ENCODE measurements at places on chromosomes 5 and 9. TPM values are rescaled to one million over a fixed set of nuclear protein-coding genes. Genes with fewer than 3 reads are reported as not detected.

DNA sequence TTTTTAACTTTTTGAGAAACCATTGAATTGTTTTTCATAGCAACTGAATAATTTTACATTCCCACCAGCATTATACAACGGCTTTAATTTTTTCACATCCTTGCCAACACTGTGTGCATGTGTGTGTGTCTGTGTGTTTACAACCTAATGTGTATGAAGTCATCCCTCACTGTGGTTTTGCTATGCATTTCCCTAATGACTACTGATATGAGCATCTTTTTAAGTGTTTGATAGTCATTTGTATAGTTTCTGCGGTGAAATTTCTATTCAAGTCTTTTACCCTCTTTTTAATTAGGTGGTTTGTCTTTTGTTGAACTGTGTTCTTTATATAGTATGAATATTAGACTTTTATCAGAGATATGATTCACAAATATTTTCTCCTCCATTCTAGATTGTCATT, 263.1 kb upstream of the COX7C start:
- no peak for DNase-seq

GRCh38 chr9:76162086-76162730, 232.0 kb downstream of the RFK start:
- no peak for DNase-seq

- DNase-seq = no peak
Measured at GRCh38 chr5:171207256-171207847, 101.7 kb upstream of the TLX3 start.

- no peak for DNase-seq
Measured at GRCh38 chr9:127340721-127341120, 56.2 kb upstream of the SLC2A8 start.

DNA sequence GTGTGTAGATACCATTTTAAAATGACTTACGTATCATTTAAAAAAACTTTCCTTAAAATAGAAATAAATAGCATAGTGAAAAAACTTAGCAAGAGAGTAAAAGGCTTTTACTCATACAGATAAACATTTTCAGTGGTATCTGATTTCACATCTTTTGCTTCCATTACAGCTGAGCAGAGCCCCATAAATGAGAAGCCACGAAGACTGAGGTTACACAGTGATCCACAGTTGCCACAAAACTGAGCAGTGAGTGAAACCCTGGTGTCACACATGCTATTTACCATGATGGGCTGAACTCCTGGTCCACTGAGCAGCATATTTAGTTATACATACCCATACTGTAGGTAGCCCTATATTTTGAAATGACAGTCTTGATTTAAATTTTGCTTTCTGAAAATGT, 401.2 kb downstream of the KIAA0825 start:
- no peak for DNase-seq

DNA sequence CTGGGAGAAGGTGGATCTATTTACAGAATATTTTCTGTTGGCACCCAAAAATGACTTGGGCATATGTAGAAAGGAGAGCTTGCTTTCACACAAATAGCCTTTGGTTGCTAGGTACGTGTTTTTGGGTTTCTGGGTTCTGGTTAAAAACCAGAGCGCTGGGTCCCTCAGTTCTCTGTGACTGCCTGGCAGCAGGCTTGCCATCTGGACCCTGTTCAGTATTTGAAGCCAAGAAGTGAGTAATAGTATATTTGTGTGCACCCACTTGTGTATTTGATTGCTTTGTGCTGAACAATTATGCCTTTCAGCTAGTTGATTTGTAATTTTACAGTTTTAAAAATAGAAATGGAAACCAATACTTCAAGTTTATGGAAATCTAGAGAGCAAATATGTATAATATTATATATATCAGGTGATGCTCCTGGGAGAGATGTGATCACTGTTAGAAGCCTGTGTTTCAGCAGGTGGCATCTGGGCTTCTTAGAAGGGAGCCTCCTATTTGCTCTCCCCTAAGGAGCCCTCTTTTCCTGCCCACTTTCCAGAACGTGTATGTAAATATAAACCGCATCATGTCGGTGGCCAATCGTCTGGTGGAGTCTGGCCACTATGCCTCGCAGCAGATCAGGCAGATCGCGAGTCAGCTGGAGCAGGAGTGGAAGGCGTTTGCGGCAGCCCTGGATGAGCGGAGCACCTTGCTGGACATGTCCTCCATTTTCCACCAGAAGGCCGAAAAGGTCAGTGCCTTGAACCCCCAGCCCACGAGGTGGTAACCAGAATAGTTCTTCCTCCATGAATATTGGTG, 153.6 kb downstream of the TRIO start:
- DNase-seq = no peak

DNA sequence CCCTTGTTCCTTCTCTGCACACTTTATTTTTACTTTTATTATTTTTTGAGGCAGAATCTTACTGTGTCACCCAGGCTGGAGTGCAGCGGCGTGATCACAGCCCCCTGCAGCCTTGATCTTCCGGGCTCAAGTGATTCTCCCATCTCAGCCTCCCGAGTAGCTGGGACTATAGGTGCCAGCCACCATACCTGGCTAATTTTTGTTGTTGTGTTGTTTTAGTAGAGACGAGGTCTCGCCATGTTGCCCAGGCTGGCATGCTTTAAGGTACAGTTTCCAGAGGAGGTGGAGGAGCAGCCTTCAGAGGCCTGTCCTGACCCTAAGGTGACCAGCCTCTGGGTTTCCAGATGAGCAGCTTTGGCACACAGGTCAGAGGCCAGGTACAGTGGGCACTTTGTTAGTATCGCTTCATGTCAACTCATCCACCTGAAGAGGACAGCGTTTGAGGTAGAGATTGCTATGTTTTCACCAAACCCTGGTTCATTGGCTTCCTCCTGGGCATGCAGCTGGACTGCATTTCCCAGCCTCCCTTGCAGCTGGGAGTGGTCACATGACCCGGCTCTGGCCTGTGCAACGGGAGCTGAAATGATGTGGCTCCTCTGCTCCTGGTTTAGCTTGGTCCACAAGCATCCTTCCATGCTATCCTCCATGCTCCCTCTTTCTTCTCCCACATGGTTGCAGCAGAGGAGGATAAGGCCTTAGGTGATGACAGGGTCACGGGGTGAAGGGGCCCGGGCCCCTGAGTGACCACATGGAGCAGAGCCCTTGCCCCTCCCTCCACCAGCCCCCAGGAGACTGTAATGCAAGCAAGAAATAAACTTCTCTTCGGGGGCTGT, 139.3 kb upstream of the IER5L start:
- no peak for DNase-seq

DNA sequence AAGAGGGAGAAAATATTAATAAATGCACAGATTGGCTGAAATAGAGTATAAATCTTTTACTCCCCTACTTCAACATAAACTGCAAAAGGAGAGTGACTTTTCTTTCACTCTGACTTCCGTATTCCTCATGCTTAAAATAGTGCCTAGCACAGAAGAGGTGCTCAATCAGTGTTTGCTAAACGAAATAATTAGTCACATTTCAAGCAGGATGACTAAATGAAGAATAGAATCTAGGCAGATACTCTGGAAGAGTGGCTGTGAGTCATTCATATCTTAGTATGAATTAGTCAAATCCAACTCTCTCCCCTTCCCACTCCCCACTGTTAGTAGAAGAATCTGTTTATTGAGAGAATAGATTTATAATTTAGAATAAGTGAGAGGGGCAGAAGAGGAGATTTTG, 4.8 kb downstream of the CD274 start:
- no peak for DNase-seq

DNA sequence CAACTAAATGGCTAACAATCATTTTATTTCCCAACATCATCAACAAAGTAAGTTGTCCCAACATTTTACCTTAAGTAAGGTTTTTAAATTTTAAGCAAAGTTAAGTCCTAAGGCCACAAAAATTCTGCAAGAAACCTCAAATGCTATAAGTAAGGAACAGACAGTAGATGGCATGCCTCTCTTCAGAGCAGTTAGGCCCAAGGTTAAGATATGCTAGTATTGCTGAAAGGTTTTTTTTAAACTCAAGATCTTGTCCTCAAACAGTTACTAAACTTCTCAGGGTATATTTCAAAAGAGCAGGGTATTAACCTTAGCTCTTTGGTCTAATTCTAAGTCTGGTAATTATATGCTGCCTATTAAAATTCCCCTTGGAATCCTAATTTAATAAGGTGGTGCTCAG, 35.1 kb downstream of the PJA2 start:
- no peak for DNase-seq

The NMUR2 gene
- not detected for total RNA-seq

The CRHBP gene
- not detected for total RNA-seq

Measured in transverse colon (tissue), 4 donors.